Activated CD4-positive, alpha-beta T cell treated with anti-CD3 and anti-CD28 coated beads, Interleukin-2, Interleukin-6, amounts not matched to agents 100 ng/mL and 50 ng/mL, durations not matched to agents 16 hours and 8 hours (primary cell): ENCODE measurements at places on chromosomes 11 and 22.

DNA sequence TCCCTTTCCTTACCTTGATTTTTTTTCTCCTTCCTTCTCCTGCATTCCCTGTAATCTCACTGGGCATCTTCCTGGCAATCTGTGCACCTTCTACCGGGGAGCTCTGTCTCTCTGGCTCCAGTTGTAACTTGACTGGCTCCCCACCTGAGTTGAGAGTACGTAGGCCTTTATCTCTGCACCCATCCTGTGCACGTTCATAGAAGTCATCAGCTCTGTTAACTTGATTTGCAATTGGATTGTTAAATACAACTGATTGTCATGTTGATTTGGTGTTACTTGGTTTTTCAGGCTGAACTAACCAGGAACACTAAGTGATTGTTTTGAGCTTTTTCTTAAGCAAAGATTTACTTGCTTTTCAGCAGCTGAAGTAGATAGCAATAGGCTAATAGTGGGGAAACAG is 11.8 kb downstream of the SWAP70 start:
- DNase-seq, result no peak

DNA sequence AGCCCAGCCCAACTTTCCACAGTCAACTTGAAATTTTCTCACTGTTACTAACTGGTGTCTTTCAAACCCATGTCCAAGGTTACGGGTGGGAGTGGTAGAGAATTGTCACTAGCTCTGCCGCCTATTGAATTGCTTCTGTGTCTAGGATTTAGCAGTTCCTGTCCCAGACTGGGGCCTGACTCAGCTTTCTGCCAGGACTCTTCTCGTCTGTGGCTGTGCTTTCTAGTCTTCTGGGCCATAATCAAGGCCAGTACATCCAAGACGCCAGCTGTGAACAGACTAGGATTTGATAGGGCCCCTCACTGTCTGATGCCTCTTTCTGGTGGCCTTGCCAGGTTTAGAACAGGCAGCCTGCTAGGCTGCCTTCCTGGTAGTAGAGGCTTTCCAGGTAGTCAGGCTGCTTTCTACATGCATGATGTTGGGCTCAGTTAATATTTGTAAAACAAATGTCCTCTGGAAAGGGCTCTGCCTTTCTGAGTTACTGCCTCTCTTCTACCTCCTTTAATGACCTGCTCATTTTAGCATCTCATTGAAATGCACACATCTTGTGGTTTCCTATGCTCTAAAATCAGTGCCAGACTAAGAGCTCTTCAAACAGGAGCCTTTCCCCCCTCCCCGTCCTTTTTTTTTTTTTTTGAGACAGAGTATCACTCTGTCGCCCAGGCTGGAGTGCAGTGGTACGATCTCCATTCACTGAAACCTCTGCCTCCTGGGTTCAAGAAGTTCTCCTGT is 13.1 kb upstream of the HIKESHI start:
- DNase-seq, result peak; percentile 80

- DNase-seq, result no peak
Observed at GRCh38 chr22:38923463-38924346, 33.7 kb upstream of the APOBEC3A start.

GRCh38 chr11:104967534-104968354 is 630 bp downstream of the CASP4 start:
- peak; percentile 21 for DNase-seq

DNA sequence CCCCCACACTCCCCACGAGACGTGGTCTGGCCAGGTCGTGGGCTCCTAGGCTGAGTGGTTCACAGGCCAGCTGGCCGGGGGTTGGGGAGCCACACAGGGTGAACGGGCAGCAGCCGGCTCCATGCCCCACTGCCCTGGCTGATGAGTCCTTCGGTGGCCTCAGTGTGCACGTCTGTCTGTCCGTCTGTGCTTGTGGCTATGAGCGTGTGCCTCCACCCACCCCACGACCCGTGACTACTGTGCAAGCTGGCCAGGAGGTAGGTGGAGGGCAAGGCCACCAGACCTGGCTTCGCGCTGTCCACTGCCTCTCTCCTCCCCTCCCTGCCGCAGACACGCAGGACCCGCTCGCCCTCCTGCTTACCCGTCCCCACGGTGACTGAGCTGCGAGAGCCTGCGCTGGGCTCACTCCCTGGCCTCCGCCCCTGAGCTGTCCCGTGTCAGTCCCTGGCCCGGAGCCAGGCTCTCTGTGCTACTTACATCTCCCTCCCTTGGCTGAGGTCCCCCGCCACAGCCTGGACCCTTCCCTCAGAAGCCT is 14.1 kb downstream of the CSDC2 start:
- no peak for DNase-seq

DNA sequence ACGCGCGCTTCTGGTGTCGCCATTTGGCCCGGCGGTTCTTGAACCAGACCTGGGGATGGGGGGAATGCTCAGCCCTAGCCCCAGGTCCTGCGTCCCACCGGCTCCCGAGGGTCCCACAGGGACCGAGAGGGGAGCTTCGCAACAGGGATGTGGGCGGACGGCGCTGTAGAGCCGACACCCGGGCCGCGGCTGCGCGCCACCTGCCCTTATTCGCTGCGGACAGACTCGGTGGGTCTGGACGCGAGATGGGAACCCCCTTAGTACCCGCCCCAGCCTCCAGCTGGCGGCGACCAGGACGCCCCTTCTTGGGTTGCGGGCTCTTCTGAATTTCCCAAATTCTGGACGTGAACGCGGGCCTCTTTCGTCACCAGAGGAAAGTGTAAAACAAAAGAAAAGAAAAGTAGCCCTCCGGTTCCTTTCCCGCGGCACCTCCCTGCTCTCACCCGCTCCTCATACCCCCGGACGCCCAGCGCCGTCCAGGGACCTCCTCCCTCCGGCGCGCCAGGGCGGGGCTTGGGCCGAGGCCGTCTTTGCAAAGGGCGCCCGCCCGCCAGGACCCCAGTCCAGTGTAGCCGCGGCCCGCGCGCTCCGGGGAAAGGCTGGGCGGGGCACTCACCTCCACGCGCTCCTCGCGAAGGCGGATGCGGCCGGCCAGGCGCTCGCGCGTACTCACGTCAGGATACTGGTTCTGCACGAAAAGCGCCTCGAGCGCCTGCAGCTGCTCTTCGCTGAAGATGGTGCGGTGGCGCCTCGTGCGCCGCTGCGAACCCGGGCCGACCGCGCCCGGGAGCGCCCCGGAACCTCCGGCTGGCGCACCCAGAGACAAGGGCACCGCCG is 827 bp downstream of the GSC2 start:
- peak; percentile 64 for DNase-seq

DNA sequence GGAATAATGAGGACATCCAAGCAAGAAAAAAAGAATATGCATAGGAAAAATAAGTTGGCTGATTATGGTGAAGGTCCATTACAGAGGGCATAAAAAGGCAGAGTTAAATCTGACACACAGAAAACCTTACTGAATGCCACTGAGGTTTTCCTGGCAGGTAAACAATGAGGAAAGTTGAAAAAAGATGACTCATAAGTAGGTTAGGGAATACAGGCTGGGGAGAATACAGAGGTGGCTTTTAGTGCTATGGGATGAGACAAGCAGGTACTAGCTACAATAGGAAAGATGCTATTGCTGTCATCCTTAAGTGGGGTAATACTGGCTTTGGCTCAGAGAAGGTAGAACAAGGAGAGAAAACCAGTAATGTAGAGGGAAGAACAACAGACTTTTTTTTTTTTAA is 44.7 kb downstream of the CSTF3 start:
- DNase-seq, result no peak

- peak; percentile 10 for DNase-seq
Observed at GRCh38 chr11:111870522-111870885, 877 bp downstream of the ALG9 start.

GRCh38 chr11:76279646-76280045 is 73.3 kb upstream of the WNT11 start:
- no peak for DNase-seq

DNA sequence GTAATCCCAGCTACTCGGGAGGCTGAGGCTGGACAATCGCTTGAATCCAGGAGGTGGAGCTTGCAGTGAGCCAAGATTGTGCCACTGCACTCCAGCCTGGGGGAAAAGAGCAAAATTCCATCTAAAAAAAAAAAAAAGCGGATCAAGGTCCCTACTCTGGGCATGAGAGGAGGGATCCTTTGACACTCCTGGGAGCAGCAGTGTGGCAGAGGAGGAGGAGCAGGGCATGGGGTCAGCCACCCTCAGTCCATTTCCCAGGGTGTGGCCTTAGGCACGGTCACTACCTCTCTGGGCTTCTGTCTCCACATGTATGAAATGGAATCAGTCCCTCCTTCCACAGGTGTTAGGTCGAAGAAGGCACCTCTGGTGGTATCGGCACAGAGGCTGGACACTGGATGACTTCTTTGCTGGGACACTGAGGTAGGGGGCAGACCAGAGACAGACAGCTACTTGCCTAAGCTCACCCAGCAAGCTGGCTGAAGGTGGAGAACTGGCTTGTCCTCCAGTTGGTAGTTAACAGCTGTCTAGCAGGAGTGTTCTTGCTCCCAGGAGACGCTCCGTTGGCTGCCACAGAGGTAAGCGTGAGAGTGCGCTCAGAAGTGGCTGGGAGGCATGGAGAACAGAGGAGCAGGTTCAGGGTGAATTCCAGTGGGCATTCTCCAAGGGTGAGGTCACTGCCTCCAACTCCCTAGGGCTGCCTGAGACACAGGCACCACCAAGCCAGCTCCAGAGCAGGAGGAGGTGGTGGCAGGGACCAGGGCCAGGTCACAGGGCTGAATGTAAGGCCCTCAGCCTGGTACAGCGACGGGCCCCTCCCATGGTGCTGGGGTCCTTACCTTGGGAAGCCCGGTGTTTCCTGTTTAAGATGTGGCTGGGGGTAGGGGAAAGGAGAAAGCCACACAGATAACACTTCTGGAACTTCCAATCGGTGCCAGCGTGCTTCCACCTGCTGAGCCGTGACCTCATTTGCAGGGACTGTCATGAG is 19.5 kb downstream of the TXN2 start:
- no peak for DNase-seq

DNA sequence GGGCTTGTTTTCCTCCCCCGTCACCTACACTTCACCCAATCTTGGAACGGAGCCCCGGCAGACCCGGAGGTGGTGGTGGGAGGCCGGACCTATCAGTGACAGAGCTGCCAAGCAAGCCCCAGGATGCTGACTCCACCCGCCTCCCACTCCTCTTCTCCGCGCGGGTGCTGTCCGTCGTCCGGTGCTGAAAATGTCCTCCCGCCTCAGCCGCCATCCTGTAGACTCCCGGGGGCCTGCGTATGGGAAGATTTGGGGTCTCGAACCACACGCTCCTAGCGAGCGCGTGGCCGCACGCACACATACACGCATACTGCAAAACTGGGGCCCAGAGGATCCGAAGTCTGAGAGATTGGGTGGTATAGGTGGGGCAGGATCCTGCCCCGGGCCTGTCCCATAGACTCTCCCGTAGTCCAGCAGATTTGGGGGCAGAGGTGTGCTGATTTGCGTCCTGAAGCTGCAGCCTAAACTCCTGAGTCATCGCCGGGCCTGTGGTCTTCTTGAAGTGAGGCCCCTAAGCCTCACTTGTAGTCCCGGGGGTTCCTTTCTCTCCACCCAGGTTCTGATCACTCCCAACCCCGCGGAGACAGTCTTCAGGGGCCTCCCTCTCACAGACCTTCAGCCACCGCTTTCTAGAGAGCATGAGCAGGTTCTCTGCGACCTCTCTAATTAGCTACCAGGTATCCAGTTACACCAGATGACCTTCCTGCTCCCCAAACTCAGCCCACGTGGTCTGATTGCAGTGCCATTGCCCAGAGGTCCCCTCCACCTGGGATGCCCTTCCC is 796 bp upstream of the YIF1A start:
- DNase-seq, result peak; percentile 84

- DNase-seq, result no peak
Observed at GRCh38 chr11:60281485-60281884, 1.0 kb downstream of the MS4A4A start.

GRCh38 chr22:44906999-44907644 is 102.7 kb downstream of the PHF21B start:
- DNase-seq, result no peak

DNA sequence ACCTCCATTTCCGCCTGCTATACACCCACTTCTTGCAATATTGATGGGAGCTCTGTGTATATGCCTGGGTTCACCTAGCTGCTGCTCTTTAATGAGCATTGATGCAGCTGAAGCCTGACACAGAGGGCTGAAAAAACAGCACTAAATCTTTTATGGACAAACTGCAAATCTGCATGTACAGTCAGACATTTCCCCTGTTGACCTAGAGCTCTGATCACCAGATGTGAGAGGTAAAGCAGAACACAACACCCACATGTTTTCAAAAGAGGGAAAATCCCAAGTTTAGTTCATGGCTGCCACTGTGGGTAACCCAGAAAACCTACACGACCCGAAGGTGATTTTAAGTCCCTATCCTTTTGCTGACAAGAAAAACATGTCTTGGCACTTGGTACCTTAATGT is 303.0 kb upstream of the PITPNB start:
- DNase-seq, result no peak

- peak; percentile 75 for DNase-seq
Observed at GRCh38 chr11:66579017-66579606, 10.7 kb upstream of the CTSF start.

- peak; percentile 53 for DNase-seq
Observed at GRCh38 chr22:20750461-20751184, 23.3 kb upstream of the SERPIND1 start.

- DNase-seq, result no peak
Observed at GRCh38 chr11:19772480-19772879, 59.8 kb downstream of the NAV2 start.

GRCh38 chr11:39462506-39462905 is 1996.9 kb downstream of the LRRC4C start:
- no peak for DNase-seq

- DNase-seq, result peak; percentile 65
Observed at GRCh38 chr22:36221799-36222751, 17.3 kb downstream of the APOL2 start.

GRCh38 chr22:50118557-50119168 is 28.9 kb downstream of the MOV10L1 start:
- DNase-seq, result no peak

- peak; percentile 66 for DNase-seq
Observed at GRCh38 chr11:13287036-13287435, 9.4 kb downstream of the BMAL1 start.

- DNase-seq, result no peak
Observed at GRCh38 chr22:45999379-45999971, 22.5 kb upstream of the WNT7B start.

DNA sequence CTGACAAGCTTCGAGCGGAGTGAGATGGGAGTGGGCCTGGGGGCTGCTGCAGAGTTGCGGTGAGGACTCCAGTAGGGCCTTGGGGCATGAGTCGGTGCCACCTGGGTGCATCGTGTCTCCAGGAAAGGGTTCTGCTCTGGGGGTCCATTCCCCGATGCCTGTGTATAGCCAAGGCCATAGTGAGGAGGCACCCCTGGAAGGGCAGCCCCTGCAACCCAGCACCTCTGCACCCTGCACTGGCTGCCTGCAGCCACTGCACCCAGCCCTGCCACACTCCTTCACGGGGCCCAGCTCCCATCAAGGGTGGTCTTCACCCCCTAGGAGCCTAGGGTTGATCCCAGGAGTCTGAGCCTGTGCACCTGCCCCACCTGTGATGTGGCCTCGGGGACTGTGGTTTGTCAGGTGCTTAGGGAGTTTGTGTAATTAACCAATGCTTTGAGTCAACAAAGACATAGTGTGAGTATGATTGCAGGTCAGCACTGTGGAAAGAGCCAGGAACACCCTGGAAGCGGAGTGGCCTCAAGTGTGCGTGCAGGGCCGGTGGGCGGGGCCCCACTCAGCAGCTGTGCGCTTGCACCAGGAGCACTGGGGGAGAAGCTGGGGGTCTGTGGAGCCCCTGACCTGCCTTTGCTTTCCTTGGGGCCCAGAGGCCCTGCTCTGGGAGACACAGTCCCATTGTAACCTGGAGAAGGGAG is 1299.3 kb downstream of the BRD1 start:
- no peak for DNase-seq
